ENCODE measurements at places on chromosomes 2 and 18.

DNA sequence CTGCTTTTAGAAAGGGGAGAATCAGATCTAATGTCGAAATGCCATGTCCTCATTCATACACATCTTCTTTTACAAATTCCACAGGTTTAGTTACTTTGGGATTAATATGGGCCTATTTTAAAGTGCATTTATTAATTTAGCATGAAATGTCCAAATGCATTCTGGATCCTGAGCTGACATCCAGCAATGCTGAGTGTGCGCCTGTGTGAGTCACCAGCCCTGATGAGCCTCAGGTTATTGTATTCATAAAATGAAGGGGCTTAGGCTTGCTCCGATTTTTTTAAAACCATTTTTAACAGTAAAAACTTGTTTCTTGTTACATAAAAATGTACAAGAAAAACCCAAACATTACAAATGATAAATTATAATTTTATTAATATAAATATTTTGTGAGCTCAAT lies 94.1 kb downstream of the SH3YL1 start:
- DNase-seq = no peak

DNA sequence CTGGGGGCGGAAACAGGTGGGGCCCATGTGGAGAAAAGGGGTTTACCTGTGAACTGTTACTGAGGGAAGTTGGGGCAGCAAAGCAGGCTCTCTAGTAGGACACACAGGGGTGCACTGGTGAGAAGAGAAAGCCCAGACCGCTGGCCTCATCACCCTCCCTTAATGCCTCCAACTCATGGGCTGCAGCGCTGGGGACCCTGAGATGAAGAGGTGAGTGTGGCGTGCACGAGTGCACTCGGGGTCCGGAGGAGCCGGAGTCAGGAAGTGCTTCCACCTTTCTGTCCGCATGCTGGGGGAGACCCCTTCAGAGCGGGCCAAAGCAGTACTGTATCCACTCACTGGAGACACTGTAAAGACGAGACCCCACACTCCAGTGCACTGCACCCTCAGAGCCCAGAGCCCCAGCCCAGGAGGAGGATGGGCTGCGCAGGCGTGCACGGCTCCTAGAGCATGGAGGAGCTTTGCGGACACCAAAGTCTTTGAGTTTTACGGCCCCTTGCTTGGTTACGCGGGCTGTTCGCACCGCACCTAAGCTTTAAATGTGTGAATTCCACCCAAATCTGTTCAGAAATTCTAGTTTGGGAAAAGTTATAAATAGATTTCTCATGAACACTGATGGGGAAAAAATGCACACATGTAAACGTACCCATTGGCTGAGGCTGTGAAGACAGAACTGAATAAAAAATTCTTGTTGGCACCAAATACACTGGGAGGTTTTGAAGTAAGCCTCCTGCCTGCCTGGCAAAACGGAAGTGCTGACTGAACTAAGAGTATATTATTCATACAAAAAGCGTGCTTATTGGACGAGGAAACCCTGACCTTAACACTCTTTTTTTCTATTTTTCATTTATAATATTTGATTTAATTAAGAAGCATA lies 45.4 kb upstream of the PPP4R1 start:
- DNase-seq = no peak

- DNase-seq = no peak
Observed at GRCh38 chr2:99660616-99661406, 171.0 kb upstream of the REV1 start.

DNA sequence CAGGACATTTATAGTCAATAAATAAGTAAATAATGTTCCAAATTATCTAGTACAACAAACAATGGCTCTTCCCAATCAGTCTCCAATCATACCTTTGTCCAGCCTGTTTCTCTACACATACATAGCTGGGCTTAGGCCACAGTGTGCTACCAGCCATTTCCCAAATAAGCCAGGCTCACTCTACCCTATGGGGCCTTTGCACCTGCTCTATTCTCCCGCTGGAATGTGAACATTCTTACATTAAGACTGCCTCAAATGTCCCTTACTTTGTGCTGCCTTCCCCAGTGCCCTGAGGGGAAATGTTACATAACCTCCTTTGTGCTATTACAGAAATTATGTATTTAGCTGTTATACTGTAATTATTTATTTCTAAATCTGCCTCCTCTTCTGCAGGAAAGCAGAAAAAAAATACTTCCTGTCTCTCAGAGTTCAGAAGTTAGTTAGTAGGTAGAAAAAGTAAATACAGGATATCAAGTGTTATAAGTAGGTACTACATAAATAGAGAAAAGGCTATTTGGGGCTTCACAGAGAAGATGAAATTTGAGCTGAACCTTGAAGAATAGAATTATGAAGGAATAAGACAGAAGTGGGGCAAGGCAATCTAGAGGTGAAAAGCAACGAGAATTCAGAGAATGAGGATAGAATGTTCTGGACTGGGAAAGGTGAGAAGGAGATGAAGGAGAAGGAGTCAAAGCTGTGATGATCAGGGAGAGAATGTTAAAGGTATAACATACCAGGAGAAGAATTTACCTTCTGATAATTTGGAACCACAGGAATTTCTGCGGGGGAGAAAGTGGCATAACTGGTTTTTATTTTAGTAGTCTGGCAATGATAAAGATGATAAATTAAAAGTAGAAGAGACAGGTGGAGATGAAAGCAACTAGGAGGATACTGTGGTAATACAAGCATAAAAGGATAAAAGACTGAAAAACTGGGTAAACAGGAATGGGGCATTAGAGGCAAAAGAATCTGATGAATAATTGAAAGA lies 37.0 kb downstream of the ROCK1 start:
- DNase-seq = peak; percentile 4

DNA sequence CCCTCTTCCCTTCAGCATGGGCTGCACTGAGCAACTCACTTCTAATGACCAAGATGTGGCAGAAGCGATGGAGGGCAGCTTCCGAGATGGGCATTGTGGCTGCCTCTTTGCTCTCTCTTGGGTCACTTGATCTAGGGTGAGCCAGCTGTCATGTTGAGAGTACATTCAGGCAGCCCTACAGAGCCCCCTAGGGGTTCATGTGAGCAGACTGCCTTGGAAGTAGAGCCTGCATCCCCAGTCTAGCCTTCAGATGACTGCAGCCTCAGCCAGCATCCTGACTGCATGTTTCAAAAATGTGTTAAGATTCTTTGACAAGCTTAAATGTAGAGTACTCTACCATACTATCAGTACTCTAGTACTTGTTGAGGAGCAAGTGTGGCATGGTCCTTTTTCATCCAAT lies 143.9 kb downstream of the NCK2 start:
- DNase-seq = no peak

Data from M059J (cell line).